ENCODE measurements at places on chromosomes 4 and X. TPM values are rescaled to one million over a fixed set of nuclear protein-coding genes. Genes with fewer than 3 reads are reported as not detected.

DNA sequence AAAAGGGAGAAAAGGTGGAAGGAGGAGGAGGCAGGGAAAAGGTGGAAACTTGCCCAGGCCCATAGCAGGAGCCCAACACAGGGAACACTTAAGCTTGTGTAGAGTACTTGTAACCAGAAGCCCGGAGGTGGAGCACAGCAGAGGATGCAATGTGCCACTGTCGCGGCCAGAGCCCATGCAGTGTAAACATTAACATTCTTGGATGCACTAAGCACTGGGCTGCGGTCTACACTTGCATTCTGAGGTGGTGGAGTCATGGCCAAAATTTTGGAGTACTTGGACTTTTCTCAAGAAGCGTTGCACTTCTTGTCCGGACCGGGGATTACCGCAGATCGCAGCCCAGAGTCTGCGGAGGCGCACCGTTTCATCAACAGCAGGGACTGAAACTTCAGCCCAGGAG lies 4.5 kb upstream of the RHOXF1 start:
- no peak for DNase-seq

GRCh38 chr4:20639346-20639745 lies 60.9 kb upstream of the PACRGL start:
- DNase-seq = no peak

DNA sequence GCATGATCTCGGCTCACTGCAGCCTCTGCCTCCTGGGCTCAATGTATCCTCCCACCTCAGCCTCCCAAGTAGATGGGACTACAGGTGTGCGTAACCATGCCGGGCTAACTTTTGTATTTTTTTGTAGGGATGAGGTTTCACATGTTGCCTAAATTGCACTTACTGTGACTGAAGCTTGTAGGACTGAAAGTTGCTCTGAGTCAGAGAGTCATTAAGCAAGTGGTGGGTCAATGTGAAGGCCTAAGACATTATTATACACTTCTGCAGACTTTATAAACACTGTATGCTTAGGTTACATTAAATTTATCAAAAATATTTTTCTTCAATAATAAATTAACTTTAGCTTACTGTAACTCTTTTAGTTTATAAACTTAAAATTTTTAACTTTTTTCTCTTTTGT lies 170.2 kb downstream of the FAT4 start:
- DNase-seq = no peak

- no peak for DNase-seq
These were observed 1.0 kb downstream of the PRDX4 start for GRCh38 chrX:23668335-23668734.

GRCh38 chr4:8155660-8156421 lies 2.8 kb downstream of the ABLIM2 start:
- peak; percentile 44 for DNase-seq

The PCDH19 gene
- 0.58 TPM for polyA plus RNA-seq

The NPY5R gene
- polyA plus RNA-seq = 0.08 TPM

The AKAP14 gene
- polyA plus RNA-seq = 0.81 TPM

Measured in left lung (tissue), 14 donors.